Stimulated activated CD4-positive, alpha-beta T cell treated with anti-CD3 and anti-CD28 coated beads, Interleukin-15, amount 100 ng/mL, for 1 hour (primary cell): ENCODE measurements at places on chromosomes 3 and 15.

DNA sequence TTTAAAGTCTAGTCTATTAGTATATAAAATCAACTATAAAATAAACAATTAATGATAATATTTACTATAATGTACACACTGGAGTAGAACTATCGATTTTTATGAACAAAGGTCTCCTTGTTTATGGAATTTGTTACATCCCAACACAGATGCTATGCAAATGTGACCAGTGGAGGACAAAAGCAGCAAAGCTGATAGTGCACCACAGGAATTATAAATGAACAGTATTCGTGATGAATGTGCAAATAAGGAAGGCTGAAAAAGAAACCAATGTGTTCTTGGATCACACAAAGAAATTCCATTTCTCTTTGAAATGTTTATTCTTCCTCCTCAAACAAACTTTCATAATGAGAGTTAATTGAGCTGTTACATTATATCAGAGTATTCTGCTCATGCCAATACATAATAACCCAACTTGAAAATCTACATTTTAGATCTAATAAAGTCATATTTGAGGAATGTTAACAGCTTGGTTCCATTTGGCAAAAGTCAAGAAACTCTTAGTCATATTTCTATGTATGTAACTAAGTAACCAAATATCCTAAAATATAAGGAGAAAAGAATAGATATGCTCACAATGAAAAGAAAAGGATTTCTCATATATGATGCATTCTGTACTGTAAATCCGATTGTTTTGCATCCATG lies 79.3 kb downstream of the NEK10 start:
- no peak for DNase-seq

- no peak for DNase-seq
Measured at GRCh38 chr15:88974392-88974791, 61.2 kb upstream of the MFGE8 start.

DNA sequence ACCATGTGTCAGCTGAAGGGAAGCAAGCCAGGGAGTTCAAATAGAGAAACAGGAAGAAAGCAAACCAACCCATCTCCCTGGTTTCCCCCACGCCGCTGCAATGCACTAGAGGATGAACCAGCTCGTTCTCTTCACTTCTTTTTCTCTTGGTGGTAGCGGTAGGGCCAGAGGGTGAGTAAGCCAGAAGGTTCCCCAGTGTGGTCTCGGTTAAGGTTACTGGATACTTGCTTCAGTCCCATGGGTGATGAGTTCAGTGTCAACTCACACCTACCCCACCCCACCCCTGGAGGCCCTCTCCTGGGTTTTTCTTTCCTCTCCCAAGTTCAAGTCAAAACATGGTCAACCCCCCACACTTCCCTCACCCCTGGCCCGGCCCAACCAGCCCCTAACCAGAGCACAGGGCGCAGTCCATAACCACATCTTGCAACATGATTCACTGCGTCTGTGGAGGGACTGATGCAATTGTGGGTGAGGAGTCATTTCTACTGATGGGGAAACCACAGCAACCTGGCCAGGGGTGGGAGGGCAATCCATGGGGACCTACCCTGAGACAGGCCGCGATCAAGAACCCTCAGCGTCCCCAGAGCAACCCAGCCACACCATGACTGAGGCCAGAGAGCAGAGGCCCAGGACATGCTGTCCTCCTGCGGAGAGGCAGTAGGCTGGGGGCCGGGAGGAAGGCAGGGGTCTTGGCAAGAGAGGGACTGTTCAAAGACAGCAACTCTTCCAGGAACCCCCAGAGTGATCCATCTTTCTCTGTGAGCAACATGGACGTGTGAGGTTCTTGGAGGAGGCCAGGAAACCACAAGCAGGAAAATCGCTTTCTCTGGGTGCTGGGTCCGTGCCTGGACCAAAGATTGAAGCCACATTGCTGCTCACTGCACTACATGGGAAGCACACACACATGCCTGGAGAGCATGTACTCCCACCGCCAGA lies 276.6 kb downstream of the UACA start:
- DNase-seq: no peak

DNA sequence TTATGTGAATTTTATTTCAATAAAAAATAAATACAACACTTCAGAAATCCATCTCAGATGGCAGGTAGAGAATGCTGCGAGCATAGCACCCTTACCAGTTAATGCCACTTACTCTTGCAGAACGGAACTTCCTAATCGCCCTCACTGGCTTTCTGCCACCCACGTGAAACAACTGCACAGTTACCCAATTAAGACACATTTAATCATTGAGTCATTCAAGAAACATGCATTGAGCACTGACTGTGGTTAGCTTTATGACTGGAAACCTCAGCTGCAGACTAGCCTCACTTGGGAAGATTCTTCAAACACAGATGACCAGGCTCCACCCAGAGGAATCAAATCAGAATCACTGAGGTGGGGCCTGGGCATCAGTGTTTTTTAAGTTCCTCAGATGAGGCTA lies 5.6 kb upstream of the MFGE8 start:
- no peak for DNase-seq

- DNase-seq: no peak
Measured at GRCh38 chr15:54568381-54568780, 590.1 kb downstream of the UNC13C start.

- DNase-seq: no peak
Measured at GRCh38 chr3:134381076-134381475, 6.8 kb upstream of the AMOTL2 start.

DNA sequence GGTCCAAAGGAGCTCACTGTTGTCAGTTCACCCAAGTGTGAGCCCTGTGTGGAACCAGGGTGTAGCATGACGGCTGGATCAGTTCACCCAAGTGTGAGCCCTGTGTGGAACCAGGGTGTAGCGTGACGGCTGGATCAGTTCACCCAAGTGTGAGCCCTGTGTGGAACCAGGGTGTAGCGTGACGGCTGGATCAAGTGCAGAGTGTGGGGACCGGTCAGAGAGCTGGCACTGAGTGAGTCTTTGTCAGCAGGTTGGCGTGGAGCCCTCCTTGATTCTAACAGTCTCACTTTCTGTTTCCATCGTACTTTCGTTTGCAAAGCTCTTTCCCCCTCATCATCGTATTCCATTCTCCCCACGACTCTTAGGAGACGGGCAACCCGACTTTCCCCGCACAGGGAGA lies 57.9 kb upstream of the DLG1 start:
- no peak for DNase-seq

- no peak for DNase-seq
Measured at GRCh38 chr3:11591391-11592282, 52.1 kb downstream of the VGLL4 start.

DNA sequence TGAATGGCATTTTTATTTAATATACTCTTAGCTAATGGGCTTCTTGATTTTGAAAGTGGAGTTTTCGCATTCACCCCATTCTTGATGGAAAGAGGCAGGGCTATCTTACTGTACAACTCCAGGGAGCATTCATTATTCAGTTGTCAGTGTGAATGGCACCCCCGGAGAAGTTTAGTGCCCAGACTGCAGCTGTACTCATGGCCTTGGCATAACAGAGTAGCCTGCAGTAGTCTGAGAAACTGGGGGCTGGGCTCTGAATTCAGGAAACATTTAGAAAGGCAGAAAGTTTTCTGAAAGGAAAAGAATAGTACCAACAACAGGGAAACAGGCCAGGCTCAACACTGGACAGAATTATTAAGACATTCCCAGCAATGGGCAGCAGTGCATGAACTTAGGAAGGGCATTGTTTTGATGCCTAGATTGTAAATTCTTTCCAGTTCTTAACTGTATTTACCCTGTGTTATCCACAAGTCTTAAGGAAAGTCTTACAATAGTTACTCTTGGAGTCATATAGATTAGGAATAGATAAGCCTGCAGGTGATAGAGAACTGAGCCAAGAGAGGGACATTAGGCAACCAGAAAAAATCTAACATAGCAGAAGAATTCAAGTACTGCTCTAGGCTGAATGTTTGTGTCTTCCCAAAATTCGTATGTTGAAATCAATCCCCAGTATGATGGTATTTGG lies 44.4 kb downstream of the TIPARP start:
- no peak for DNase-seq

GRCh38 chr3:170059447-170059846 lies 21.7 kb downstream of the GPR160 start:
- DNase-seq: no peak

DNA sequence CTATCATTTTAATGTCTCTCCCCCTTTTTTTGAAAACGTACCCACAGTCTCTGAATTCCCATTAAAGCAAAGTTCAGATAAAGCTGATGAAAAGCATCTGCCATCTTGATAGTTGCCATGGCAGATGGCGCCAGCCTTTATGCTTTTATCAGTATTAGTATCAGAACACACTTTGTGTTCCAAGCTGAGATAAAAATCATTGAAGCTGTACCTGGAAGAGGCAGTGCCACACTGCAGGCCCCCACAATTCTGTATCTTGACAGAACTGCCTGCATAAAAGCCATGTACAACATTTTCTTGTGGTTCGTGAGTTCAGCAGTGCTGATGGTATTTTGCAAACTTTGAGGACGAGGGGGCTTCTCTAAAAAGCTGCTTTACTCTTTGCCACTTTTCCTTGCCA lies 311.7 kb downstream of the SATB1 start:
- DNase-seq: no peak

DNA sequence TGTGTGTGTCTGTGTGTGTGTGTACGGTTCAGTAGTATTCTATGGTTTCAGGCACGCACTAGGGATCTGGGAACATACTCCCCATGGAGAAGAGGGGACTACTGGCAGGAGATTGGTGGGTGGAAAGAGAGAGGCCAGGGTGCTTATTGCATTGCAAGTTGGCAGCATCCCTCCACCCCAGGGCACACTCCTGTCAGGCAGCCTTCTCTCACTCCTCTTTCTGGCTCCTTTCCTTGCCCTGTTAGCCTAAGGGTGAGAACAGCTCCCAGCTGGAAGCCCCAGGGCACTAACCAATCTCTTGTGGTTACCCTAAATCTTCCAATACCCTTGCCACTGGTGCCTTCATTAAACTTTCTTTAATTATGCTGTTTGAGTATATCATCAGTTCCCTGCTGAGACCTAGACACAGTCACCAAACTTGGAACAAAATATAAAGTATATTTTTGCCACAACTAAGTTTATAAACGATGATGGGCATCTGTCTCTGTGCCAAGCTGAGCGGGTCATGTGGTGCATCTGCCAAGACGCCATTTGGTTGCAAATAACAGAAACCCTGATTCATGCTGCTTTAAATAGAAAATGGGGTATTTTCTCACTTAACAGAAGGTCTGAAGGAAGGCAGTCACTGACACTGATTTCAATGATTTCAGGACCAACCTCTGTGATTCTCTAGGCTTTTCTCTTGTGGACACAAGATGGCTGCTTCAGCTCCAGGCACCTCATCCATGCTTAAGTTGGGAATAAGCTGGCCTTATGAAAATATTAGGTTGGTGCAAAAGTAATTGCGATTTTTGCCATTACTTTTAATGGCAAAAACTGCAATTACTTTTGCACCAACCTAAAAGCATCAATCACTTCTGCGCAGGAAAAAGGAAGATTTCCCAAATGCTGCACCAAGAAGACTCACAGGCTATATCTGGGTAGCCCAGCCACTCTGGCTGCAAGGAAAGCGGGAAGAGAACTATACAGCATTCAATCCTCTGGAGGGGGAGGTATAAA lies 476.9 kb upstream of the PROK2 start:
- no peak for DNase-seq

DNA sequence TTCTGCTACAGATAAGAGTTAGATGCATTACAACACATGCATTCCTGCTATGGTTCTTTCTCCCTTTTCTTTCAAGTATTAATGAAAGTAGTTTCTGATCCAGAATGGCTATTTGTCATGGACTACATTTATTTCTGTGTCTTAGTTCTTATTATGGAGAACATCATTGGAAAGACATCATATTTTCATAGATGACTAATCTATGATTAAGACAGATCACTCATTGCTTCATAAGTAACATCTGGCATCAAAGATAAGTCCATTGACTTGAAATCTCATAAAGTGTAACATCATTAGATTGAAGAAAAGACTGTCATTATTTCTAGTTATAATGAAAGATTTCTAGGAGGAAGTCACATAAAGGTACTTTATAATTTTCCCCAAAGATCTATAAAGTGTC lies 366.7 kb downstream of the NSUN3 start:
- DNase-seq: no peak

DNA sequence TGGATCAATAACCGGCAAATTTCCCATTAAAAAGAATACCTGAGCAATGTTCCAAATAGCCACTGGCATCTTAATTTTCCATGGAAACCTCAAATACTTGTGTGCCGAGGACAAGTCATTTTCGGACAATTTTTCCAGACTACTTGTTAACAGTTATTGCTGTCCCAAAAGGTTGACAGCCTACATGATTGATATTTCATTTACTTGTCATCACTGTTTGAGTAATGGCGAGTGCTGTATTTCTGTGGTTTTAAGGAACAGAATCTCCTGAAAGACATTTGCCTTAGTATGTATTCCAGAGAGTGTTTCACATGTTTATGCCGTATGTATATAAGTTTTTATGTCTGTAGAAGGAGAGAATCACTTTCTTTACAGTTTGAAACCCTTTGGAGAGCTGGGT lies 36.7 kb downstream of the MAP2K5 start:
- no peak for DNase-seq

DNA sequence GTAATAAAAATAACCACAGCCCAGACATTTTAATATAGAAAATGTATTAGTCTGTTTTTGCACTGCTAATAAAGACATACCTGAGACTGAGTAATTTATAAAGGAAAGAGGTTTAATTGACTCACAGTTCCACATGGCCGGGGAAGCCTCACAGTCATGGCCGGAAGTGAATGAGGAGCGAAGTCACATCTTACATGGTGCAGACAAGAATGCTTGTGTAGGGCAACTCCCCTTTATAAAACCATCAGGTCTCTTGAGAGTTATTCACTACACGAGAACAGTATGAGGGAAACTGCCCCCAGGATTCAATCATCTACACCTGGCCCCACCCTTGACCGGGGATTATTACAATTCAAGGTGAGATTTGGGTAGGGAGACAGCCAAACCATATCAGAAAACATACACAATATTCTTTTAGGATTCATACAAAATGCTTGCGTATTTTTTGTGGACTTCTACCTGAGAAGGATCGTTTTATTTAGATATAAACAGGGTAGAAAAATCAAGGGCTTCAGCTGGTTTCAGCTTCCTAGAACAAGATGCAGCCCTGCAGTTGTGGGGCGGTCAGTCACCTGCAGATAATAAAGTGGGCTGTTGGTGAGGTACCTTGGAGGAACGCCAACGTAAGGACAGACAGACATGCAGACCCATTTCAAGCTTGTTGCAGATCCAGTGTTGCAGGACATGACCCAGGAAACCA lies 101.9 kb downstream of the TNIK start:
- no peak for DNase-seq

- no peak for DNase-seq
Measured at GRCh38 chr15:82830427-82831173, 21.2 kb downstream of the WHAMM start.

GRCh38 chr15:61653110-61653509 lies 407.1 kb downstream of the VPS13C start:
- DNase-seq: no peak

GRCh38 chr15:67150023-67150860 lies 84.8 kb downstream of the SMAD3 start:
- DNase-seq: no peak

GRCh38 chr3:132443421-132443820 lies 26.1 kb downstream of the DNAJC13 start:
- no peak for DNase-seq

DNA sequence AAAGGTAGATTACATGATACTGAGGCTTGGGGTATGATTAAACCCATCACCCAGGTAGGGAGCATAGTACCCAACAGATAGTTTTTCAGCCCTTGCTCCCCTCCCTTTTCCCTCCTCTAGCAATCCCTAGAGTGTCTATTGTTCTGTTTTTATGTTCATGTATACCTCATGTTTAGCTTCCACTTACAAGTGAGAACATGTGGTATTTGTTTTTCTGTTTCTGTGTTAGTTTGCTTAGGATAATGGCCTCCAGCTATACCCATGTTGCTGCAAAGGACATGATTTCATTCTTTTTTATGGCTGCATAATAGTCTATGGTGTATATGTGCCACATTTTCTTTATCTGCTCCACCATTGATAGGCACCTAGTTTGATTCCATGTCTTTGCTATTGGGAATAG lies 82.7 kb downstream of the MYLK start:
- DNase-seq: no peak
